Stimulated activated CD4-positive, alpha-beta T cell treated with anti-CD3 and anti-CD28 coated beads, Interleukin-4, amount 100 ng/mL, for 1 hour (primary cell): ENCODE measurements at places on chromosomes 2 and 18.

DNA sequence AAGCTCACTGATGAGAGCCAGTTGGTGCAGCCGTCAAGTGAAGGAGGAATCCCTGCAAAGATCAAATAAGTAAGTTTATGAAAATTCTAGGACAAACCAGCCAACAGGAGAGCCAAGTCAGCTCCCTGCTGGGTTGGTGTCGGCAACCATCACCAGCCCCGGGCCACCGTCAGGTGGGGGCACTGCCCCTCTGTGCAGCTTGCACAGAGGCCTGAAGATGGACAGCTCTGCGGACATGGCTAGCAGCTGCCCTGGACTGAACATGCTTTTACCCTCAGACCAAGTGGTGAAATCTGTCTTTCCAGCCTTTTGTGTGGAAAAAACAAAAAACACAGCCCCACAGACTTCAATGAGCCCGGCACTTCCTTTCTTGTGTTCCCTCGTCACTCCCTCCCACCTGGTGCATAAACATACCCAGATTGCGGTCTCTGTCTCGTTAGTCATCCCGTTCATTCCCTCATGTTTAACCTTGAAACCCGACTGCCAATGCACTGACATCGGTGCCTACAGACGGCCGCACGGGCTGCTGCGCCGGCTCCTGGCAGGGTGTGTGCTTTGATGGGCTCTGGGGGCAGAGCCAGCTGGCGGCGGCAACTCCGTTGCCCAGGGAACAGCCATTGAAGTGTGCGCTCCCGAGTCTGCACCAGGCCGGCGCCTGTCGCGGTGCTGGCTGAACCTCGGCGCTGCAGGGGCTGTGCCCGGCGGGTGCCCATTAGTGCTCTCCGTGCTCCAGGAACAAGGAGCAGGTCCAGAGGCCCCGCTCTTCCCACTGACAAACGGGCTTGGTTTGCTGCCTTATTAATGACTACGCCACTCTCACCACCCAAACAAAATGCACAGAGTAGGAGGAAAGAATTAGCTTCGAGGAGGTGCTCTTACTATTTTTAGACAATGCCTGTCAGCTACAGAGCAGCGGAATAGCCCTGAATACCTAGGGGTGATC is 95.3 kb downstream of the EIPR1 start:
- no peak for DNase-seq

- peak; percentile 58 for DNase-seq
These were observed 3.6 kb upstream of the CAPG start for GRCh38 chr2:85413592-85414420.

DNA sequence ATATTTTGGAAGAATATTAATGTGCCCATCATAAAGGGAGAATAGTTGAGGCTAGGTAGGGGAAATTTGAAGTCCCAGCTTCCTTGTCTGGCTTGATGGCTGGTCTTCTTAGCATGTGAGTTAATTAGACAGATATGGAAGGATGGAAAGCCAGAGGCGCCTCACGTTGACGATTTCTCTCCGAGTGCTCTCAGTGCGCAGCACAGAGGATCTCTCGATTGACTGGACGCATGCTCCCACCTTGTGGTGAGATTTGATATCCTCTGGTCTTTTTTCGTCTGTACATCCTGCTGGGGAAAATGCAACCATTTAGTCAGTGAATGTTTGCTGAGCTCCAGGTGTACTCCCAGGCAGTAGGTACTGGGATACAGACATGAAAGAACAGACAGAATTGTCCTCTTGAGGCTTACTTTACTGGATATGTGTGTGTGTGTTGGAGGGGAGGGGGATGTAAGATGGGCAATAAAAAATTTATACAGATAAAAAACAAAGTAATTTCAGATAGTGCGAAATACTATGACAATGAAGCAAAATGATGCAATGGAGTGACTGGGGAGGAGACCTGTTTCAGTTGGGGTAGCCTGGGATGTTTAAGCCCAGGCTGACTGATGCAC is 66.9 kb upstream of the ZNG1B start:
- DNase-seq: peak; percentile 54

- DNase-seq: no peak
These were observed 771.9 kb downstream of the ERBB4 start for GRCh38 chr2:211766689-211767088.

DNA sequence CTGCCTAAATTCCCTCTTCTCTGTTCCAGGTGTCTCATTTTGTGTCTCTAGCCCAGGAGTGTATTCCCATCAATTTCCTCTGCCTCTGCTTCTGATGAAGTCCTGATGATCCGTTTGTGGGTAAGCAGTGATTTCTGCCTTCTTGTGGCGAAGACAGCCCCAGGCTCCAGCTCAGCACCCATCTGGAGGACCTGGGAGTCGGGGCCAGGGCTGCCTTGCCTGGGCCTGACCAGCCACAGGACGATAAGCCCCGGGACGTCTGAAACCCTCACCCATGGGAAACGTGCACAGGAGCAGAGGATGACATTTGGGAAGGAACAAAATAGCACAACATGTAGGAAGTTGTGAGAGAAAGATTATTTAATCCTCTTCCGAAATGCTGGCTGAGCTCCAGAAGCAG is 206.9 kb downstream of the FBXO15 start:
- no peak for DNase-seq

GRCh38 chr2:153967248-153967973 is 95.7 kb downstream of the GALNT13 start:
- no peak for DNase-seq
